ENCODE measurements at places on chromosomes 6 and 20.

DNA sequence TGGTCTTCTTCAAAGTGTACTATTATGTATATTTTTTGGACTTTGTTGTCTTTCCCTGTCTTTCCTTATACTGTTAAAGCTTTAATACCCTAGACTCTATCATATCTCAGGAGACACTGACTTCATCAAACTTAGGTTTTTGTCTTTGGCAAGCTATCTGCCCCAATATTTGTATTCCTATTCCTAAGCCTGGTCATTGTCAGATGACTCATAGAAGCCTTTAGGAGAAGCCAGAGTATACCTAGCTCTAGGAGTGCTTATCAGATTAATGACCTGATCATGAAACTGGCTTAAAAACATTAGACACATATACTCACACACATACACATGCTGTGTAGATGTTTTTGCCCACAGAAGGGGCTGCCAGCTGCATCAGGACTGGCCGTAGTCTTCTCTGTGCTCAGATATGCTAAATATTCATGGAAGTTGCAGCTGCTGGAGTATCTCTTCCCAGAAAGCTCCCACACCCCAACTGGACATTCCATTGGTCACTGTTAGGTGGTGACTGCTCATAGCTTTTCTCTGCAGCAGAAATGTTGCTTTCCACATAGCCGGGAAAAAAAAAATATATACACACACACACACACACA lies 102.0 kb downstream of the ANKS1A start:
- no peak for DNase-seq

DNA sequence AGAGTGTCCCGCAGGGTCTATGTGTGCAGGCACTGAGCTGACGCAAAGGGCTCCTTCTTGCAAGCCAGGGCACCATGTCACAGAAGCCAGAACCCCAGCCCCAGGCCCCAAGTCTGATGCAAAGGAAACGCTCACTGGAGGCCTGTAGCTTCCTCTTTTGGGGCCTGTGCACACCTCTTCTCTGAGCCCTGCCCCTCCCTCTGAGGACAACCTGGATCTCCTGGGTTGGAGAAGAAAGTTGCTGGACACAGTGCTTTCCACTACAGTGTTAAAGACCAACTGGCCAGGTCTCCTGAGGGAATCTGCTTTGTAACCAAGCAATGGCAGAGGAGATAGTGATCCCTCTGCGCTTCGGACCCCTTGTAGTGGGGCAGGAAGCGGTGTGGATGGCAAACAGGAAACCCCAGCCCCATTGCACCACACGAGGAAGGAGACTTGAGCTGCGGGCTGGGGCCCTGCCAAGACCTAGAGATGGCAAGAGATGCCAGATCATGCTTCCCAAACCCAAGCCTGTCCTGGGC lies 90.0 kb downstream of the PRND start:
- no peak for DNase-seq

- no peak for DNase-seq
These were observed 146.7 kb upstream of the MLN start for GRCh38 chr6:33950472-33950881.

DNA sequence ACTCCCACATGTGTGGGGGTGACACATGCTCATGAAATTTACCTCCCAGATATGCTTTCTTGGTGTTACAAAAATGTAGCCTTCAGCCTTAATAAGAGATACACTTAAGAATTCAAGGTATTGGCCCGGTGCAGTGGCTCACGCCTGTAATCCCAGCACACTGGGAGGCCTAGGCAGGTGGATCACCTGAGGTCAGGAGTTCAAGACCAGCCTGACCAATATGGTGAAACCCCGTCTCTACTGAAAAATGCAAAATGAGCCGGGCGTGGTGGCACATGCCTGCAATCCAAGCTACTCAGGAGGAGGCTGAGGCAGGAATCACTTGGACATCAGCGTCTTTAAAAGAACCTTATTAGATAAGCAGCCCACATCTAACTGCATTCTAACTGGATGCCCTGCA lies 614.3 kb upstream of the CDH4 start:
- DNase-seq, result no peak

- no peak for DNase-seq
These were observed 419.2 kb downstream of the EPM2A start for GRCh38 chr6:145315982-145316600.

- no peak for DNase-seq
These were observed 37.1 kb upstream of the DUSP22 start for GRCh38 chr6:255041-255750.

DNA sequence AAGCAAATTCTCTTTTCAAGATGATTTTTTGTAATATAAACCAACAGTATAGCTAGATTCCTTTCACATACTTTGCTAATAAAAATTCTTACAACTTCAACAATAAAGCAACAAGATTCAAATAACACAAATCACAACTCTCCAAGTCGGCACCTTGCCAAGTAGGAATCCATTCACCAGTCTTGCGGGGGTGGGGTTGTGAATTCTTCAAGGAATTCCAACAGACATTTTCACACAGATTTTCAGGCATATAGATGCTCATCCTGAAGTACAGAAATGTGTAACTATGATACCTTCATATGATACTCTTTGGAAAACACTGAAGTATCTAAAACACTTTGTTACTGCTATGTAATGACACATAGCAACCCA lies 36.5 kb downstream of the SCML4 start:
- DNase-seq, result no peak

DNA sequence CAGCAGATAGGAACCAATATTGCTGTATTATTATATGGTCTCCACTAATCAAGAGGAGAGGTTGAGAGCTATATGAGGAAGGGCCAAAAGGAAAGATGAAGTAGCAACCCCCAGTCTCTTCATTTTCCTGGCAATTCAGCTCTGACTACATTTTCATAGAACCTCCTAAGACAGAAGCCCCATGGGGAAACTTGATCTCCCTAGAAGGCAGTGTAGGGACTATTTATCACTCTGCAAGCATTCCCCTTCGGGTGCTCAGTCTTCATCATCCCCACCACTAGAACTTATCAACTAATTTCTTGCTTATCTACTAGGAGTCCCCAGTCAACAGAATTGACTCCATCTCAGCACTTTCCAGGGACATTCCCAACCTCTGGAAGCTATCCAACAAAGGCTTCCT lies 25.5 kb upstream of the ITCH start:
- no peak for DNase-seq
